ENCODE measurements at places on chromosomes 3 and 15.

- peak; percentile 71 for DNase-seq
Observed at GRCh38 chr3:112128843-112129727, 4.0 kb downstream of the GCSAM start.

DNA sequence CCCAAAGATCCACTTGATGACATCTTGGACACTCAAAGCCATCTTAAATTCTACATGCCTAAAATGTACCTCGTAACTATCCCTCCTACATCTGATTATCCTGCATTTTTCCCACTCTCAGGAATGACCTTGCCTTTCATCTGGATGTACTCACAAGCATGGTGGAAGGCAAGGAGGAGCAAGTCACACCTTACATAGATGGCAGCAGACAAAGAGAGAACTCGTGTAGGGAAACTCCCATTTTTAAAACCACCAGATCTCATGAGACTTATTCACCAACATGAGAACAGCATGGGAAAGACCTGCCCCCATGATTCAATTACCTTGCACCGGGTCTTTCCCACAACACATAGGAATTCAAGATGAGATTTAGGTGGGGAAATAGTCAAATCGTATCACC is 616.0 kb downstream of the MCTP2 start:
- DNase-seq, result no peak

GRCh38 chr15:39416258-39416657 is 164.6 kb upstream of the THBS1 start:
- no peak for DNase-seq

GRCh38 chr3:25426408-25426807 is 1.7 kb upstream of the RARB start:
- DNase-seq, result no peak

DNA sequence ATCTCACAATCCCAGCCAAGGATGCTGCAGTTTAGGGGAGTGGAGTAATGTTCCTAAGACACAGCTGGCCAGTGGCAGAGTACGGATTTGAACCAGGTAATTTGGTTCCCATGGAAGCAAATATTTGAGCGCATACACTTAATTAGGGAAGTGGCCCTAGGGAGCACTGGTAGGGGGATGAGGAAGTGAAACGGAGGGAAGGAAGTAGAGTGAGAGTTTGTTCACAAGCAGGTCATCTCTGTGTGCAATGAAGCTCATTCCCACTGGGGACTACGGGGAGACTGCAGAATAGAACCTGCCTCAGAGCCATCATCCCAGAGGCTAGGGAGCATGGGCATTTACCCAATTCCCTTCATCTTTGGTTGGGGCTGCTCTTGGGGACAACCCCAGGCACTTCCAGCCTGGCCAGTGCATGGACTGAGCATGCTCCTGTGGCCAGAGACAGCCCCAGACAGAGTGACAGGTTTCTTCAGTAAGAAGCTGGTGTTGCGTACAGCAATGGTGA is 317.2 kb upstream of the PROK2 start:
- peak; percentile 51 for DNase-seq

- no peak for DNase-seq
Observed at GRCh38 chr3:48567090-48567489, 3.5 kb upstream of the UCN2 start.

DNA sequence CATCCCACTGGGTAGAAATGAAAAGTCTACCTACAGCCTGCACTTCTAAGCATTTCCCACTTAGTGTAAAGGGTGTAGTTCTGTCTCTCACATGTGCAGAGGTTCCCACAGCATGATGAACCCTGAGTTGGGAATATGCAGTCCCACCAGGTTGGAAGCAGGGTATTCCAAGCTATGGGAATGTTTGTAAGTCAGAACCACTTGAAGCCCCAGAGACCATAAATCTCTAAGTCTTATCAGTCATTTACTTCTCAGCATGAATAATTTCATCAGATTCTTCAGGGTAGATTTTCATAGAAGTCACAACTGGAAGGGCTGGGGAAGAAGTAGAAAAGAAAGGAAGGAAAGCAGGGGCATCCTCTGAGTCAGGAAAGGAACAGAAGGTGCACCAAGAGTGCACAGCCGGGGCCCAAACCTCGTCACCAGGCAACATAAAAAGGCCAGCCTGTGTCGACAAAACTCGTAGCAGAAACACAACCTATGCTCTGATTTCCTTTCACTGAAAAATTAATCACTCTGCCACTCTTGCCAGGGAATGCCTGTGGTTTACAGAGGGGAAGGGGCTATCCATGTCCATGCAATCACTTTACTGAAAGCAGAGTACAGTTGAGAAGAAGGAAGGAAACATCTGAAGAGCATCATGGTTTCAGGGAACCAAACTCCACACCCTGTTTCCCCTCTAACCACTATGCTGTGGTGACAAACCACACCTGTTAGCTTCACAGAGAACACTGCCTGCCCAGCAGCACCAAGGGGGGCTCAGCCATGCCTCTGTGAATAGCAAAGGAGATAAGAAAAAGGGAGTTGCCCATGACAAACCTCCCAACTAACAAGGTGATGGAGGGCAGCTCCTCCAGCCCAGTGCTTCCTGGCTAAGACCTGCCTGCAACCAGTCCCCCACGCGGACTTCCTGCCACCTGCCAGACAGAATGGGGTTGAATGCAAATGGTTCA is 40.5 kb downstream of the SH3BP5 start:
- peak; percentile 97 for DNase-seq

DNA sequence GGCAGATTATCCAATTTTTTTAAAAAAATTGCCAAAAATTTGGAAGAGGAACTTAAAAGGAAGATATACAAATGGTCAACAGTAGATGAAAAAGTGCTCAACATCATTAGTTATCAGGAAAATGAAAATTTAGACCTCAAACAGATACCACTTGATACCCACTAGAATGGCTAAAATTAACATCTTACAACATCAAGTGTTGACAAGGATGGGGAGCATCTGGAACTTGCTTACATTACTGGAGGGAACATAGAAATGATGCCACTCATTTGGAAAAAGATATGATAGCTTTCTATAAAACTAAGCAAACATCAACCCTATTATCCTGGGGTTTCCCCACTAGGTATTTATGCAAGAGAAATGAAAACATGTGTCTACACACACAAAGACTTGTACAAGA is 284.5 kb upstream of the CHRNA7 start:
- DNase-seq, result no peak
